ENCODE measurements at places on chromosomes 11 and 22.

DNA sequence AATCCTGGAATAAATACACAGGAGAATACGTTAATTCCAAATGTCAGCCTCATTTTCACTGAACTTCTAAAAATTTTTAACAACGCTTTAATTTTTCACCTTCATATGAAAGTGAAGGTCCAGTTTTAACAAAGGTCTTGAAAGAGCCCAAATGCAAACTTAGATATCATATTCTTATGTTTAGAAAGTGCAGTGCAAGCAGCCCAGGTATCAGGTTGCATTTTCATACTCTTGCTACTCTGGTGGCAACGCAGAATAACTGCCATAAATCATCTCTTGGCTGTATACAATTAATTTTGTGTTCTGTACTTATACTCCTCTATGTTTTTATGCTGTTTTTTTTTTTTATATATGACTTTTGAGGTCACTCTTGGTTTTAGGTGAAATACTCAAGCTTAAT is 496.7 kb upstream of the ARHGAP42 start:
- no peak for DNase-seq

- no peak for DNase-seq
Measured at GRCh38 chr11:126598344-126599216, 243.1 kb downstream of the ST3GAL4 start.

DNA sequence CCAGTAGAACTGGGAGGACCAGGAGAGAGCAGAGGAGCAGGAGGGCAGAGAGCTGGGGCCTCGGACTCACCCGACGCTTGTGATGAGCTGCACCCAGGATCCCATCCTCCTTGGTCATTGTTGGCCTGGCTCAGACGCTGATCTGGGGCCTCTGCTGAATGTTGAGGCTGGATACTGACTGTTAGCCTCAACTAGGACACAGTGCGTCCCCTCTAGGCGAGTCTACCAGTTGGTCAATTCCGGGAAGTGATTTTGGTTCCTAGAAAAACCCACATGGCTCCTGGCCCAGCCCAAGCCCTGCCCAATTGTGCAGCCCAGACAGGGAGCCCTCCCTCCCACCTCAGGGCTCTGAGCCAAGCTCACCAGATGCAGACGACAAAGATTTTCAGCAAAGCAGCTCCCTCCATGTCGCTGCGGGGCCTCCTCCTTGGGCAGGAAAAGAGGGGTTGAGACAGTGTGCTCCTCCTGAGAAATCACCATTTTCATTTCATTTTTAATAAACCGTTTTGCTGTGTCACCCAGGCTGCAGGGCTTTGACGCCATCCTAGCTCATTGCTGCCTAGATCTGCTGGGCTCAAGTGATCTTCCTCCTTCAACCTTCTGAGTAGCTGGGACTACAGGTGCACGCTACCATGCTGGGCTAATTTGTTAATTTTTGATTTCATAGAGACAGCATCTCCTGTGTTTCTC is at the start of gene APOL4:
Gene APOL4, minus strand, starts transcription at position 180 of the 690 bp plus-strand sequence. Its CDS starts 75 bp downstream, at position 105.
- DNase-seq: no peak

- no peak for DNase-seq
Measured at GRCh38 chr22:24053481-24054226, 42.5 kb downstream of the CABIN1 start.

- DNase-seq: no peak
Measured at GRCh38 chr22:38228873-38229740, 27.3 kb downstream of the MAFF start.

DNA sequence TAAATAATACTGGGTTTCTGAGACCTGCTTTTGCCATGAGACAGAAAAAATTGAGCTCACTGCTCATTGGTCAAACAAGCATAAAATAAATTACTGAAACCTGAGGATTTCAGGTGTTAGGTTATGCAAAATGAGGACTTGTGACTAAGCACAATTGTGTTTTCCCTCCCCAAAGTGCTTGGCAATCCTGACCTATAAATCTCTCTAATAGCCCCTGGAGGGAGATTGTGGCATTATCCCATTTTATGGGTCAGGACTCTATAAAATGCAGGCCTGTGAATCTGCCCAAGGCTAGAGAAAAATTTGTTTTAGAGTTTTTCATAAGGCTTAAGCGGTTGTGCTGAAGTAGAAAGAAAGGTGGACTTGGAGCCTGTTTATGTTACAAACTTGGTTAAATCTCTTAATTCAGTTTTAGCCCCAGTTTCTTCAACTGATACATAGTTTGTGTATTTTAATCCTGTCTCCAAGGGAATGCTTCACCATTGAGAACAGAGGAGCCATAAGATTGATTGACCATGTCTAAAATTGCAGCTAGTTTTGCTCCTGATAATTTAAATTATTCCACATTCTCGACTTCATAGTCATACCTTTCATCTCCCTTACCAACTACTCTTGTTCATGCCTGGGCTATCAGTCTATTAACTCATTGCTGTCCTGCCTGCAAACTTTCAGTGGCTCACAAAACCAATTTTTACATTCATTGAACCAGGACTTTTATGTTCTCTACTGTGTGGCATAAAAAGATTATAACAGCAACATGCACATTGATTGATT is 63.6 kb upstream of the LRRC4C start:
- no peak for DNase-seq

DNA sequence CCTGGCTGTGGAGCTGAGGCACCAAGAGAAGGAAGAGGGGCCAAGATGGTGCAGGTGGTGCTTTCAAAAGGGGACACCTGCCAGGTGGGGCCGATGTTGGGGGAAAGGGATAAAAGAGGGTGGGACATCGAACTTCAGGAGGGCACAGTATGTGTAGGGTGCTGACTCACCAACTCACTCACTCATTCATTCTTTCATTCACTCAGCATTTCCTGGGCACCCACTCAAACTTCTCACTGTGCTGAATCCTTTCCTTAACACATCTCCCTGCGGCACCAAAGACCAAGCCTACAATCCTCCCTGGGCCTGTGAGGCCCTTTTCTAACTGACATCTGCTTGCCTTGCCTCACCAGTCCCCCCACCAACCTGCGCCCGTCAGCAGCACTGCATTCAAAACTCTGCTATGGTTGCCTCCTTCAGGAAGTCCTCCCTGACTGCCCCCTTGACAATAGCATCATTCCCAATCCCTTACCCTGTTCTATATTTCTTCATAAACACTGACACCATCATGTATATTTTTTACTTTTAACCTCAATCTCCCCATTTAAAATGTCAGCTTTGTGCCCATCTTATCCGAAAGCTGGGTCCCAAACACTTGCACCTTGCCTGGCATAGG is 246.6 kb downstream of the MN1 start:
- DNase-seq: no peak

GRCh38 chr11:70948855-70949531 is 303.4 kb downstream of the SHANK2 start:
- no peak for DNase-seq

DNA sequence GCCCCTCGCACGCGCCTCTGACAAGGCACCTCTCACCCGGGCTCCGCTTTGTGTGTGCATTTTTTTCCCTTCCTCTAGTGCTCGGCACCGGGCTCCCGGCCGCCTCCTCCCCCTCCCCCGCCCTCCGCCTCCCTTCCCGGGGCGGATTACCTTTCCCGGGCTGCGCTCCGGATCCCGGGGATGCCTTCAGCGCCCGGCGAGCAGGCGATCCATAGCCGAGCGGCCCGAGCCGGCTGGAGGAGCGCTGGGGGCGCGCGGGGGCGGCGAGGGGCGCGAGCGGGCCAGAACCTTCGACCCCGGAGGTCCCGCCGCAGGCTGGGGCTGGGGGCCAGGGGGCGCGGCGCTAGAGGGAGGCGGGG is 282 bp downstream of the MPPED2 start:
- DNase-seq: no peak

DNA sequence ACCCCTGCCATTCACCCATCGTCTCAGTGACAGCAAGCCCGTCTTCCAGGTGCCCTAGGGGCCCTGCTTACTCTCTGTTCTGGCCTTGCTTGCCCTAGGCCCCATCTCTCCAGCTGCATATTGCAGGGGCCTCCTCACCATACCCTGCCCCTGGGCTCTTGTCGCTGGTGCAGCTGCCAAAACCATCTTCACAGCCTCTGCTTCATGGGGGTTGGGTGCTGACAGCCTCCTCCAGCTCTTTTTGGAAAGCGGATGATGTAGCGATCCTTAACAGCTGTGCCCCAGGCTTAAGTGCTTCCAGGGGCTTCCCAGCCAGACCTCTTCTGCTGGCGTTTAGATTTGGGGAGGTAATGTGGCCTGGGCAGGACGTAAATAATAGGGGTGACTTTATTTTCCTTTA is 61.2 kb upstream of the SUSD2 start:
- DNase-seq: no peak

- no peak for DNase-seq
Measured at GRCh38 chr22:22931557-22932270, 44.1 kb downstream of the IGLL5 start.

GRCh38 chr22:29201782-29202181 is 3.9 kb upstream of the EMID1 start:
- DNase-seq: no peak

GRCh38 chr11:57459164-57460021 is 935 bp upstream of the RTN4RL2 start:
- DNase-seq: no peak

DNA sequence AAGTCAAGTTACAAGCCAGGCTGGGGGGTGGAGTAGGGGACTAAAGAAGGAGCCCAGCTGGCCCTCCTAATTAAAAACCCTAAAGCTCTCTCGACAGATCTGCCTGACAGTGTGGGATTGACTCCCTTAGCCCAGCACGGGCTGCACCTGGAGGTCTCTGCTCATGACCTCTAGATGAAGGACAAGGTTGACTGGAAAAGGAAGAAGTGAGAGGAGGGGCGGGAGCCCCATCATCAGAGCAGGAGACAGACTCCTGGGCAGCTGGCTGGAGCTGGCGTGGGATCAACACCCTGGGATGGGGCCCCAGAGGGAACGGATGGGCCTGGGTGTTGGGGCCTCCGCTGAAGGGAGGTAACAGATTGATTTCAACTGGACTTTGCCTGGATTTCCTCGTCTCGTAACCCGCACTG is 46.1 kb downstream of the RPUSD4 start:
- DNase-seq: no peak

DNA sequence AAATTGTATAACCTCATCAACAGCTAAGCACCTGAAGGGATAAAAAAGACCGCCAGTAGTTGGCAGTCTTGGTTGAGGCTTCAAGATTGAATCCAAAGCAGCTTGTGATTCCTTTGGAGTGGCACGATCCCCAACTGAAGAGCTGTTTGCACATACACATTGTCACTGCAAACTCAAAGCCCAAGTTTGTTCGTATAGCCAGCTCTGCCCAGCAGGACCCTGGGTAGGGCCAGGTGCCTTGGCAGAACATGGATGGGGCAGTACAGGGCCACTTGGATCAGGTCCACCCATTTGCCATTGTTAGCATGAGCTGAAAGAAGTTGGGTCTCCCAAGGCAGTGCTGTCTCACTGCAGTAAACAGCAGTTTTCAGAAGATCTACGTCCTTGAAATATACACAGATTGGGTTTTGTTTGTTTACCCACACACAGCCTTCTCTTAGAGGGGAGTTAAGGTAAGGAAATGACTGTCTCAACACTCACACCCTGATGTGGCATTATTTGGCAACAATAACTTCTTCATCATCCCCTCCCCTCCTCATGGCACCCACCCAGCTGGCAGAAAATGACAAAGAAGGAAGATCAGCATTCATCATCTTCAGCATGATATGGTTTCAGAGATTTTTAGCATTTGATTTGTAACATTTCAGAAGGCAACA is 132.9 kb downstream of the COMMD9 start:
- no peak for DNase-seq

DNA sequence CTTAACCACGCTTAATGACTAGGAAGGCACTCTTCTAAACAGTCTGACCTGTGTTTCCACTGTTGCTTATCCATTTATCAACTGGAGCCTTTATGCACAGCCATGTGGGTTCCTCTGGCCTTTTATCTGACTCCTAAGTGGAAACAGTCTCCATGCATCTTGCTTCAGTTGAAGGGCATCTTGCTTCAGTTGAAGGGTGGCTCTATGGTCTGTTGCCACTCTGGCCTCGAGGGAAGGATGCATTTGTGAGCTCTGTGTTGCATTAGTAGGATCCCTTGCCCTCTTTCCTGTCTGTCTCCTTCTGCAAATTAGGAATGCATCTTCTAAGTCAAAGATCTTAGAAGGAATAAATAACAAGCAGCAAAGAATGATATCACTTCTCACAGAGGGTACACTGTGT is 25.8 kb upstream of the C11orf96 start:
- no peak for DNase-seq

DNA sequence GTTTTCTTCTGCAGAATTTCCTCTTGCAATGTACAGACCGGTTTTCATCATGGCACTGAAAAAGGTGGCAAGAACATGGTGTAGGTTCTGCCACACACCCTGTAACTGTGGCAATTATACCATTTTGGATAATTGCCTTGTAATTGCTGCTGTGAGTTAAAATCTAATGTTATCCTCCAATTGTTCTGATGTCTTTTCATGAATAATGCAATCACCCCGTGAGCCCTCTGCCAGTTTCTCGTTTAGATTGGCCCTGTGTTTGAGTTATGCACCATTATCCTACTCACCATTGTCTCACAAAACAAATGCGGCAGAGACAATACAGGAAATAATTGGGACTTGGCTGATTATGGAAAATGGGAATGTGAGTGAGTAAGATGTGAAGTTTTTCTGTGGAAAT is 61.8 kb upstream of the MTNR1B start:
- no peak for DNase-seq

DNA sequence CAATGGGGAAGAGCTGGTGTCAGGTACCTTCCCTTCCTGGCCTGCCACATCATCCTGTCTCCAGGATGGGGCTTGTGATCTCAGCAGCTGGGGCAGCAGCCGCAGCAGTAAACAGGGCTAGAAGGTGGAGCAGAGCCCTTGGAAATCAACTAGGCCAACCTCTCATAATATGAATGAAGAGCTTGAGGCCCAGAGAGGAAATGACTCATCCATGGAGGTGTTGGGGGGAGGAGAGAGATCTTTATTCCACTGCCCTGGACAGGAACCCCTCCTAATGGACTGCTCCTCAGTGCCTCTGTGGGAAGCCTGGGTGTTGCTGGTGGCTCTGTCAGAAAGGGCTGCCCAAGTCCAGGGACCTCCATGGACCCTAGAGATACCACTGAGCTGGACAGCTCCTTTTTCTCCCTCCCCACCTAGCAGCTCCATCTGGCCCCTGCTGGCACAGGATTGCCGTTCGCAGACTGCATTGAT is 111.8 kb downstream of the OSBP2 start:
- no peak for DNase-seq

GRCh38 chr22:38748487-38749136 is 7.2 kb downstream of the SUN2 start:
- no peak for DNase-seq

DNA sequence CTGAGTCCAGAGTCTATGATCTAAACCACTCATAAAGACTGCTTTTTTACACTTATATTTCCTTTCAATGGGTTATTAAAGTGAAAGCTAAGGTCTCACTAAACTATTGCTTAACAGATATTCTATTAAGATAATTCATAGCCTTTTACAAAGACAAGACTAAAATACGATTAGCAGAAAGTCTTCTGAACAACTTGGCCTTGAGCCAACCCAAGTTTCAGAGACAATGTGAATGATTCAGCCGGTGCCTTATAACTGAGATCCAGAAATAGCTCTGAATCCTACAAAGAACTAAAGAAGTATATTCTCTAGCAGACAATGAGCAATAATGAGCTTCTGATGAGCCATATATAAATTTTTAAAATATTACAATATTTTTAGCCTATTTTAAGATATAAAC is 41.5 kb upstream of the CARD18 start:
- DNase-seq: no peak

Data from D721Med (cell line).